ENCODE measurements at places on chromosomes 11 and 22.

- DNase-seq = no peak
These were observed 158.5 kb downstream of the CCDC34 start for GRCh38 chr11:27204529-27204928.

GRCh38 chr11:76854709-76855108 lies 6.0 kb upstream of the ACER3 start:
- no peak for DNase-seq

GRCh38 chr11:37230865-37231264 lies 632.8 kb upstream of the RAG2 start:
- no peak for DNase-seq

- no peak for DNase-seq
These were observed 75.7 kb downstream of the GRAMD1B start for GRCh38 chr11:123505546-123506299.

- DNase-seq = no peak
These were observed 34.1 kb downstream of the LIF start for GRCh38 chr22:30212363-30212995.
